Mesothelial cell of epicardium (in vitro differentiated cells): ENCODE measurements at places on chromosomes 1 and 21. TPM values are rescaled to one million over a fixed set of nuclear protein-coding genes. Genes with fewer than 3 reads are reported as not detected.

- H3K36me3 ChIP-seq = no peaks in the 10 kb centered on the region
- H3K4me1 ChIP-seq = peaks cover 8% of the 10 kb centered on the region
- no peaks in the 10 kb centered on the region for H3K27me3 ChIP-seq
Observed at GRCh38 chr1:31976401-31976800, 37.3 kb upstream of the KHDRBS1 start.

DNA sequence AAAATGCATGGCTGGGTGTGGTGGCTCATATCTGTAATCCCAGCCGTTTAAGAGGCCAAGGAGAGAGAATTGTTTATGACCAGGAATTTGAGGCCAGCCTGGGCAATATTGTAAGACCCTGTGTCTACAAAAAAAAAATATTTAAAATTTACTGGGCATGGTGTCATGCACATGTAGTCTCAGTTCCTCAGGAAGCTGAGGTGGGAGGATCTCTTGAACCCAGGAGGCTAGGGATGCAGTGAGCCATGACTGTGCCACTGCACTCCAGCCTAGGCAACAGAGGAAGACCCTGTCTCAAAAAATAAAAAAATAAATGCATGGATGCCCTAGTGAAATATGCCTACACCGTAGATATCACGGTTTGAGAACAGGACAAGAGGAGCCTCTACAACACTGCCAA lies 1331.2 kb upstream of the B3GALT2 start:
- peaks cover 16% of the 10 kb centered on the region for H3K4me1 ChIP-seq
- no peak for DNase-seq
- no peak overlapping the region for H3K27ac ChIP-seq
- H3K4me3 ChIP-seq = no peak overlapping the region
- H3K36me3 ChIP-seq = no peaks in the 10 kb centered on the region
- H3K27me3 ChIP-seq = no peaks in the 10 kb centered on the region

DNA sequence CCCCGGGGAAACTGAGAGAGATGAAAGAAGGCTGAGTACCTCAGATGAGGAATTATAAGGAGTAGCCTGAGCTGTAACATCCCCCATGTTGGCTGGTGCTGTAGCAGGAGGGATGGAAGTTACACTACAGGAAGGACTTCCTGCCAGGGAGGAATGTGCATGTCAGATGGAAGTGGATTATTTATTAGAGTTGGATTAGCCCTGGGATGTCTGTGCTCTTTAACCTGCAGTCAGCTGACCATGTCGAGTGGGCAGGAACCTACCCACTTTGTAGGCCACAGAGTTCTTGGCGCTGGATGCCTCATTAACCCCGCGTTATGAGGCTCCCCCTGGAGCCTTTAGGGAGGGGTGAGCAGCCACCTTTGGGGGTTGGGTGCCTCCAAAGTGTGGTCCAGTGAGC lies 757 bp upstream of the SEMA4A start:
- peaks cover 19% of the 10 kb centered on the region for H3K27me3 ChIP-seq
- H3K4me1 ChIP-seq = peaks cover 34% of the 10 kb centered on the region
- H3K27ac ChIP-seq = peak overlapping the region; percentile 79
- no peak overlapping the region for H3K4me3 ChIP-seq
- H3K36me3 ChIP-seq = no peaks in the 10 kb centered on the region

- H3K27me3 ChIP-seq = no peaks in the 10 kb centered on the region
- DNase-seq = no peak
- H3K4me1 ChIP-seq = peaks cover 20% of the 10 kb centered on the region
- no peaks in the 10 kb centered on the region for H3K36me3 ChIP-seq
Observed at GRCh38 chr1:32246888-32247273, at the start of gene FAM167B. TSS of gene FAM167B (plus strand) at chr1:32247222. CDS start at chr1:32247422, 200 bp downstream.

DNA sequence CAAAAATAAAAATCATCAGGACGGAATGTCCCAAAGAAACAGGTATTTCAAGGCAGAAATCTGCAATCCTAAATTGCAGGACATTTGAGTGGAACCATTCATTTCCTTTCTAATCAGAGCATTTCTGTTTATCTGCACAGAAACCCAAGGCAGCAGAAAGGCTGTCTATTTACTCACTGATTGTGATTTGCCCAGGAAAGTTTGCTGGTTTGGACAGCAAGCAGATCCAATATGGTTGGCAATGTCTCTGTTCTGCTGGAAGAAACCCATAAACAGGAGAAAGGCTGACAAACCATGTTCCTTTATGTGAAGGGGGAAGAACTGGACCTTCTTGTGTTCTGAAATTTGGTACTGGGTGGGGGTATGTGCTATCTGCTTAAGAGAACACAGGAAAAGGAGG lies 120.1 kb downstream of the CLIC6 start:
- H3K4me1 ChIP-seq = peaks cover 4% of the 10 kb centered on the region
- no peak overlapping the region for H3K27ac ChIP-seq
- peaks cover 5% of the 10 kb centered on the region for H3K36me3 ChIP-seq
- no peak for DNase-seq

GRCh38 chr1:226082959-226083301 lies 20.4 kb downstream of the H3-3A start:
- H3K36me3 ChIP-seq = no peaks in the 10 kb centered on the region
- peaks cover 4% of the 10 kb centered on the region for H3K4me1 ChIP-seq
- no peak overlapping the region for H3K27ac ChIP-seq

- H3K4me3 ChIP-seq = no peak overlapping the region
- no peaks in the 10 kb centered on the region for H3K36me3 ChIP-seq
- H3K27ac ChIP-seq = no peak overlapping the region
- peaks cover 4% of the 10 kb centered on the region for H3K27me3 ChIP-seq
- no peak for DNase-seq
Observed at GRCh38 chr1:147492207-147492606, 49.1 kb upstream of the BCL9 start.

- no peak for DNase-seq
- no peaks in the 10 kb centered on the region for H3K36me3 ChIP-seq
- peaks cover 15% of the 10 kb centered on the region for H3K4me1 ChIP-seq
- no peaks in the 10 kb centered on the region for H3K27me3 ChIP-seq
Observed at GRCh38 chr1:167487614-167488013, 30.7 kb downstream of the CD247 start.

DNA sequence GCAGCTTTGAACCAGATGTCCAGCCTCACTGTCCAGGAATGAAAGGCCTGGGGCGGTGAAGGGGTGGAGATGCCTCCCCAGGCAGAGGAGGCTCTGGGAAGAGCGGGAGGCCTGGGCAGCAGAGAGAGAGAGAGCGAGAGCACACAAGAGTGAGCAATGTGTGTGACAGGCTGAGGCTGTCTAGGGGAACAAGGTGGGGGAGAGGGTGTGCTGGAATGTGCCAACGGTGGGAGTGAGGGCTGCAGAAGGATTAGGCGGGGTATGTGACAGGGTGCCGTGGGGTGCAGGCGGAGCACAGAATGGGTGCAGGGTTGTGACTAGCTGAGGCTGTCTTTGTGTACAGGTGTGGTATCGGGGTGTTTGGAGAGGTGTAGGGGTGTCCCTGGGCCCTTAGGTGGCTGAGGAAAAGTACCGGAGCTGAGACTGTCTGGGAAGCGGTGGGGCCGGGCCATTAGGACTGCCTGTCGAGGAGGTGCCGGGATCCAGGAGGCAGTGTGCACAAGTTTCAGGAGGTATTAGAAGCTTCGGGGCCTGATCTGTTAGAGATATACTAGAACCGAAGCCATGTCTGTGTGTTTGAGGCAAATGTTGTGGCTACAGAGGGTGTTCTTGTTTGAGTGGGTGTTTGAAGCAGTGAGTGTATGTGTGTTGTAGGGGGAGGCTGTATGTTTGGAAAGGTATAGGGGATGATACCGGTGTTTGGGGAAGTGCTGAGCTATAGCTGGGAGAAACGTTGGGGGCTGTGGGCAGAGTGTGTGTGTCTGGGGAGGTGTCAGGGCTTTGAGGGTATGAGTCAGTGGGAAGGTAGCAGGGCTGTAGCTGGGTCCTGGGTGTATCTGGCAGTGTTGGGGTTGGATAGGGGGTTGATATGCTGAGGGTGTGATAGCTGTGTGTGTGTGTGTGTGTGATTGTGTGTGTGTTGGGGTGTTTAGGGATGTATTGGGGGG lies 9.1 kb downstream of the AHDC1 start:
- no peak overlapping the region for H3K4me3 ChIP-seq
- no peaks in the 10 kb centered on the region for H3K36me3 ChIP-seq
- peaks cover 11% of the 10 kb centered on the region for H3K4me1 ChIP-seq
- no peak for DNase-seq

- peaks cover 4% of the 10 kb centered on the region for H3K4me1 ChIP-seq
- no peaks in the 10 kb centered on the region for H3K36me3 ChIP-seq
- DNase-seq = no peak
- H3K4me3 ChIP-seq = no peak overlapping the region
- H3K27ac ChIP-seq = no peak overlapping the region
Observed at GRCh38 chr1:7485086-7485780, 285.9 kb upstream of the VAMP3 start.

GRCh38 chr1:235822685-235823084 lies 44.0 kb downstream of the LYST start:
- DNase-seq = no peak
- no peaks in the 10 kb centered on the region for H3K36me3 ChIP-seq
- H3K27ac ChIP-seq = no peak overlapping the region
- H3K27me3 ChIP-seq = no peaks in the 10 kb centered on the region
- H3K4me3 ChIP-seq = no peak overlapping the region

- peaks cover 9% of the 10 kb centered on the region for H3K27me3 ChIP-seq
- peaks cover 4% of the 10 kb centered on the region for H3K4me1 ChIP-seq
- no peaks in the 10 kb centered on the region for H3K36me3 ChIP-seq
- H3K4me3 ChIP-seq = no peak overlapping the region
- H3K27ac ChIP-seq = no peak overlapping the region
Observed at GRCh38 chr1:53627031-53627430, 111.9 kb downstream of the GLIS1 start.

DNA sequence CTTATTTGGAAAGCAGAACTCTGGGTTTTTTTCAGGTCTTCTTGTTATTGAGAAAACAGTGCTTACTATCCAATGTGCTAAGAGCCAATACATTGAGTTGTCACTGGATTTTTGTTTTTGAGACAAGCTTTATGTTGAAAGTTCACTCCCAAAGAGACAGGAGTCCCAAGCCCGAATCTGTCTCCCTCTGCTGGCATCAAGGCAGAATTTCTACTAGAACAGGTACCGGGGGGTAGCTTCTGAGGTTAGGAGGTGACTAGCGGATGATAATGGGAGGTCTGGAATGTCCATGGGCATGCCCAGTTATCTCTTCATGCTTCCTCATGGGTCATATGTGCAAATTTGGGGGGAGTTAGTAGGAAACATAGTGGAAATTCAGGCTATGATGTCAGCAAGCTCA lies 25.1 kb downstream of the ZNF124 start:
- H3K27ac ChIP-seq = no peak overlapping the region
- no peaks in the 10 kb centered on the region for H3K4me1 ChIP-seq
- no peak overlapping the region for H3K4me3 ChIP-seq

DNA sequence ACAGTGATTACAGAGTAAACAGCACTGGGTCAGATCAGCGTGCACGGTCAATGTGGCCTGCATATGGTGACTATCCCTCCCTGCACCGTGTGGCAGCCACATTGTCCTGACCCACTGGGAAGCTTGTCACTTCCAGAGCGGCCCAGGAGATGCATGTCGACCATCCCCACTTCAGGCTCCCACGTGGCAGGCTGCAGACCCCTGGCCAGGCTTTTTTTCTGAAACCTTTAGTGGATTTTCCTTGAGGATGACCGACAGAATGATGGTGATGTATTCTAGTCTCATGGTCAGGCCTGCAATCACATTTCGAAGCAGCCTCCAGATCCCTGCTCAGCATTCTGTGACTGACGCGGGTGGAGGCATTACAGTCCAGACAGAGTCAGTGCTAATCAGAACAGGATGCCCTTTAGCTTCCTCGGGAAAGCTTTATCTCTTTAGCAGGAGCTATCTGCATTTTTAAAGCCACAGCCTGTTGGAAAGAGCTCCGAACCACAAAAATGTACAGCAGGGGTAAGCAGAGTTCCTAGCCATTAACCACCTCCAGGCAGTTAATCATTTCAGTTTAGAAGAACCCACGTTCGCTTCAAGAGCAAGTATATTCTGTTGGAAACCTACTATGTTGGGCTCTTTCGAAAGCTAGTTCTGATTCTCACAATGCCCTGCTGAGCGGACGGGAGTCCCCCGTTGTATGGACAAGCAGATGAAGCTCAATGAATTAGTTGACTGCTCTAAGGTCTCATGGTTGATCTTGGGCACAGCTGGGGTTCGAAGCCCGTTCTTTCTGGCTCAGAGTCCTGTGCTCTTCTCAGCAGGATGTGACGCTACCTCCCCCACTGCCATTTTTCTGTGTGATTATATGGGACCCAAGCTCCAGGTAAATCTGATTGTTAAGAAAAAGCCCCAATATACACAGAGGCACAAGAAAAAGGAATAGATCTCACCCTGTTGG lies 56.5 kb downstream of the IRF2BP2 start:
- H3K4me3 ChIP-seq = no peak overlapping the region
- H3K27ac ChIP-seq = peak overlapping the region; percentile 84
- no peaks in the 10 kb centered on the region for H3K36me3 ChIP-seq
- H3K4me1 ChIP-seq = peaks cover 38% of the 10 kb centered on the region
- DNase-seq = peak; percentile 40

- DNase-seq = no peak
- H3K27ac ChIP-seq = no peak overlapping the region
- H3K4me1 ChIP-seq = peaks cover 20% of the 10 kb centered on the region
- peaks cover 32% of the 10 kb centered on the region for H3K36me3 ChIP-seq
- H3K27me3 ChIP-seq = no peaks in the 10 kb centered on the region
Observed at GRCh38 chr1:224377676-224378006, 21.0 kb downstream of the CNIH4 start.

DNA sequence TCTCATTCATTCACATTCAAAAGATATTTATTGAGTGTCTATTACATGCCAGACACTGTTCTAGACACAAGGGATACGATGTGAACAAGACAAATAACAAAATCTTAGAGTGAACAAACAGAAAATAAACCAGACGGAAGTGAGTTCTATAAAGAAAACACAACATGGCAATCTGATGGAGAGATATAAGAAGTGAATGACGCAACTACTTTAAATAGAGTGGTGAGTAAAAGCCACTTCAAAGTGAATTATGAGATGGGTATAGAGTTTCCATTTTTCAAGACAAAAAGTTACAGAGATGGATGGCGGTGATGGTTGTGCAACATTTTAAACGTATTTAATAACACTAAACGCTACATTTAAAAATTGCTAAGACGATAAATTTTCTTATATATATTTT lies 75.4 kb downstream of the CEP170 start:
- no peak overlapping the region for H3K27ac ChIP-seq
- peaks cover 16% of the 10 kb centered on the region for H3K36me3 ChIP-seq
- H3K4me3 ChIP-seq = no peak overlapping the region
- H3K4me1 ChIP-seq = peaks cover 4% of the 10 kb centered on the region
- H3K27me3 ChIP-seq = no peaks in the 10 kb centered on the region

GRCh38 chr1:181947441-181947840 lies 114.1 kb downstream of the ZNF648 start:
- no peak overlapping the region for H3K4me3 ChIP-seq
- DNase-seq = no peak
- H3K27me3 ChIP-seq = peaks cover 2% of the 10 kb centered on the region
- H3K36me3 ChIP-seq = no peaks in the 10 kb centered on the region

RGS7 gene
- total RNA-seq = 1.6 to 2.4 TPM (median 1.9 TPM) in 3 replicates

KRTAP10-7 gene
- not detected in 3 replicates for total RNA-seq

C8B gene
- total RNA-seq = not detected in 3 replicates

FMN2 gene
- total RNA-seq = 0.23 to 0.54 TPM (median 0.33 TPM) in 3 replicates

KIF14 gene
- 5.1 to 5.7 TPM (median 5.5 TPM) in 3 replicates for total RNA-seq

PTPRC gene
- not detected in 3 replicates for total RNA-seq

CD1D gene
- 2.2 to 2.8 TPM (median 2.8 TPM) in 3 replicates for total RNA-seq

SPSB1 gene
- 22.0 to 24.8 TPM (median 23.9 TPM) in 3 replicates for total RNA-seq

AIRE gene
- total RNA-seq = 0.13 to 0.23 TPM (median 0.18 TPM) in 3 replicates
